Activated CD4-positive, alpha-beta T cell treated with anti-CD3 and anti-CD28 coated beads, Interleukin-2, Interleukin-6, amounts not matched to agents 100 ng/mL and 50 ng/mL, durations not matched to agents 16 hours and 8 hours (primary cell): ENCODE measurements at places on chromosomes 13 and 19.

- DNase-seq: no peak
Measured at GRCh38 chr13:60402022-60402421, 5.0 kb downstream of the TDRD3 start.

- no peak for DNase-seq
Measured at GRCh38 chr19:17541184-17541759, 14.2 kb upstream of the COLGALT1 start.

DNA sequence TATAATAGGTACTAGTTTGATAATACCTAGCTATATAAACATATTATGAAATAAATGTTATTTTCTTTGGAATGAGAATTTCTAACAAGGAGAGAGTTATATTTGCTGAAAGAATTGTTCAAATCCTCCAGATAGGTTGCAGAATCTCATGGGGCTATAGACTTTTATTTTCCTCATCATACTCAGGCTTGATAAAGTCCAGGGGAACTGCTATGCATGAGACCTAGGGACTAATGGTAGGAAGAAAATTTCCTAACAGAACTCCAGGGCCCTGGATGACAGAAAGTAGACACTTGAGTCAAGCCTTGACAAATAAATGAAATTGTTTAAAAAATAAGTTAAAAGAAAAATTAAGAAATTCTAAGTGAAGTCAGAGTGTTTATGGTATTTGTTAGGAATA is 138.5 kb upstream of the DACH1 start:
- DNase-seq: no peak

DNA sequence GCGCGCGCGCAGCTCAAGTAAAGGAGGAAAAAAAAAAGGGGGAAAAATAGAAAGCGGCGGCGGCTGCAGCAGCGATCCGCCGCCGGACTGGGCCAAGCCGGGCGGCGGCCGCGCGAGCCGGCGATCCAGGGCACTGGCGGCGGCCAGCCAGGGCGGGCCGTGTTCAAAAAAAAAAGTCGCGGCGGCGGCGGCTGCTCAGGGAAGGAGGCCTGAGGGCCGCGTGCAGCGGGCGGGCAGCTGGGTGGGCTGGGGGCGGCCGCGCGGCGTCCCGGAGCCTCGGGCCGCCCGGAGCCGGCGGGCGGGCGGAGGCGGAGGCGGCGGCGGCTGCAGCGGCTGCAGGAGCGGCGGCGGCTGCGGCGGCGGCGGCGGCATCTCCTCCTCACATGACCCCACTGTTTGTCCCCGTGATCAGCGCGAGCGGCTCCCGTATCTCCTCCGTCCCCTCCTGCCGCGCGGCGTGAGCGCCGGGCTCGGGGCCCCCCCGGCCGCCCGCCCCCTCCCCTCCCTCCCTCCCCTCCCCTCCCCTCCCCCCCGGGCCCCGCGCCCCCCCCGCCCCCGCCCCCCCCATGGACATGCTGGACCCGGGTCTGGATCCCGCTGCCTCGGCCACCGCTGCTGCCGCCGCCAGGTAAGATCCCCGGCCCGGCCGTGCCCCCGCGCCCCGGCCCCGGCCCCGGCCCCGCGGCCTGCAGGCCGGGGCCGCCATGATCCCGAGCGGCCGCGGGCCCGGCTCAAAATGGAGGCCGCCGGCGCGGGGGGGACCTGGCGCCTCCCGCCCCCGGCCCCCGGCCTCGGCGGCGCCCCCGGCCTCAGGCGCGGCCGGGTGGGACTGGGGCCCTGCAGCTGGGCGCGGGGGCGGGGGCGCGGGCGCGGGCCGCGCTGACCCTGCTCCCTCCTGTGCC is at the start of gene USF2:
Gene USF2, plus strand, starts transcription at position 427 of the 902 bp plus-strand sequence. Its CDS starts 140 bp downstream, at position 567.
- peak; percentile 67 for DNase-seq

- no peak for DNase-seq
Measured at GRCh38 chr19:16180611-16181010, 4.6 kb upstream of the FAM32A start.

GRCh38 chr13:98072476-98072875 is 70.4 kb upstream of the FARP1 start:
- DNase-seq: no peak

DNA sequence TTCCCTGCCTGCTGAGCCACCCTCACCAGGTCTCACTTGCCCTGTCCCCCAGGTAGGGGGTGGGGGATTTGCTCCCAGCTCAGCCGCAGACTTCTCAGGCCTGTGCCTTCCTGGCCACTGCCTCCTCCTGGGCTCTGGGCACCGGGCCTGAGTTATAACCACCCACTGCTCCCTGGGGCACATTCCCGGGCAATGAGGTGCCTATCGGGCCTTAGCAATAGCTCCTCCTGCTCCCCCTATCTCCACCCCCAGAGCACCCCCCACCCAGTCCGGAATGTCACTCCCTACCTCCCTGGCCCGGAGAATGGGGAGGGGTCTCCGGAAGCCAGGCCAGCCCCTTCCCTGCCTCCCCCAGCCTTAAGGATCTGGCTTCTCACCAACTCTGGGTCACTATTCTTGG is at the start of gene KLK5:
Gene KLK5, minus strand, starts transcription at position 129 of the 400 bp plus-strand sequence. CDS start 381 bp downstream, outside the sequence.
- no peak for DNase-seq

DNA sequence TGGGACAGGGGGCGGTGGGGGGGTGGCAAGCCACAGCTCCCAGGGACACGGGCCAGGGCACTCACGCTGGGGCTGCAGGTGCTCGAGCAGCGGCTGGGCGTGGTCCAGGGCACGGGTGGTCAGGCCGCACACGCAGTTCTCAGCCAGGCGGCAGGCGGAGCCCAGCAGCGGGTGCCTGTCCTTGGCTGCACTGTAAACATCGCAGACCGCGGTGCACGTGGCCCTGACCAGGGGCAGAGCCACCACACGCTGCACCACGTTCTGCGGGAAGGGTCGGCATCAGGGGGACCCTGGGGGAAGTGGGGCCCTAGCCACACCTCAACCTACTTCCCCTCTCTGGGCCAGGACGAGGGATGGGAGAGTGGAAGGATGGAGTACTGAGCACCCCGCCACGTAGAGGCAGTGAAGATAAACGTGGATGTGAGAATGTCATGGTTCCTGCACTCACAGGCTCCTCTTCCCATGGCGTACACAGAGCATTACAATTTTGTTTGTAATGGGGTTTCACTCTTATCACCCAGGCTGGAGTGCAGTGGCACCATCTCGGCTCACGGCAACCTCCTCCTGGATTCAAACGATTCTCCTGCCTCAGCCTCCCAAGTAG is 3.4 kb downstream of the PLIN5 start:
- no peak for DNase-seq

DNA sequence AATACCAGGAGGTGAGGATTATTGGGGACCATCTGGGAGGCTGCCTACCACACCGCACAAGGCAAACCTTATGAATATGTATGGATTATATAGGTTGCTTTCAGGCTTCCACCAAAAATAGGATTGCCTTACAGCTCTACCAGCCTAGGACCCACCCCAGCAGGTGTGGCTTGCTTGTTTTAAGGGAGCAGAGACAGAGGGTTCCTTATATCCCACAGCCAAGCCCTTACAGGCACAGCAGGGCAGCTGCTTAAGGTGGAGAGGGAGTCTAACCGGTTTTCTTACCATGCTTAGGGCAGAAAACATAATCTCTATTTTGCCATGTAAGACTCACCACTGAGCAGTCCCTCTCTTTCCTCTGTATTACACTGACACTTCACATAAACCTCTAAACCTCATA is 16.1 kb upstream of the TTYH1 start:
- no peak for DNase-seq

DNA sequence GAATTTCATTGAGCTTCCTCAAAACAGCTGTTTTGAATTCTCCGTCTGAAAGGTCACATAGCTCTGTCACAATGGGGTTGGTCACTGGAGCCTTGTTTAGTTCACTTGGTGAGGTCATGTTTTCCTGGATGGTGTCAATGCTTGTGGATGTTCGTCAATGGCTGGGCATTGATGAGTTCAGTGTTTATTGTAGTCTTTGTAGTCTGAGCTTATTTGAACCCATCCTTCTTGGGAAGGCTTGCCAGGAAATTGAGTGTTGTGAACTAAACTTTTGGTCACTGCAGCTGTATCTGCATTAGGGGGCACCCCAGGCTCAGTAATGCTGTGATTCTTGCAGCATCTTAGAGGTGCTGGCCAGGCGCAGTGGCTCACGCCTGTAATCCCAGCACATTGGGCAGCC is 22.0 kb downstream of the BLOC1S3 start:
- DNase-seq: no peak

GRCh38 chr13:33535061-33535460 is 249.5 kb upstream of the STARD13 start:
- no peak for DNase-seq

- no peak for DNase-seq
Measured at GRCh38 chr13:38669234-38669964, 17.5 kb upstream of the FREM2 start.

- DNase-seq: peak; percentile 80
Measured at GRCh38 chr13:40664350-40665125, 1.9 kb downstream of the FOXO1 start.

DNA sequence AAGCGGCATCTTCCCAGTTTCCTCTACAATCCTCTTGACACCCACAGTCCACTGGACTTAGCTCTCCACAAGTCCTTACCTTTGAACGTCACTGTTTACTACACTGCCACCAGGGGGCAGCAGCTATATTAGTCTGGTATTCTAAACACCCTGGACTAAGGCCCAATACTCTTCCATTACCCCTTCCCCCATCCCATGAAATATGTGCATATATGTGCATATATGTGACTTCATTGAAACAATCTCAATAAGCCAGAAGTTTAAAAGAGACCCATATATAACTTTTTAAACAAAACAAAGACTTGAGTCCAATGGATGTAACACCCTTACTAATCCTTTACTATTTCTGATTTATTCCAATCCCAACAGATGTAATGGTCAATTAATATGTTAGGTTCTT is 15.5 kb downstream of the GGACT start:
- DNase-seq: peak; percentile 77

DNA sequence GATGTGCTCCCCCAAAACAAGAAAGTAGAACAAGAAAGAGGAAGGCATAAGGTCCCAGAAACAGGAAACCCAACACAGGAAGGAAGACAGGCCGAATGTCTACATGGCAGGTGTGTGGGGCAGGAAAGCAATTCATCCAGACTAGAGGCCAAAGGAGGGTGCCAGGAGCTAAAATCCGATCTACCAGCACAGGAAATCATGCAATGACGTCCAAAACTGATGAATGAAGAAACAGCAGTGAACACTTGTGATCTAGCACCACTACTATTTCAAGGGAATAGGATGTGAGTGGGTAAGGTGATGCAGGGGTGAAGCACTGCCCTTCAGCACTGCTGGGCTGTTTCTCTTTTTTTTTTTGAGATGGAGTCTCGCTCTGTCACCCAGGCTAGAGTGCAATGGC is 59.1 kb downstream of the DOCK9 start:
- DNase-seq: peak; percentile 2

GRCh38 chr13:46479283-46479682 is 73.7 kb upstream of the LRCH1 start:
- no peak for DNase-seq

DNA sequence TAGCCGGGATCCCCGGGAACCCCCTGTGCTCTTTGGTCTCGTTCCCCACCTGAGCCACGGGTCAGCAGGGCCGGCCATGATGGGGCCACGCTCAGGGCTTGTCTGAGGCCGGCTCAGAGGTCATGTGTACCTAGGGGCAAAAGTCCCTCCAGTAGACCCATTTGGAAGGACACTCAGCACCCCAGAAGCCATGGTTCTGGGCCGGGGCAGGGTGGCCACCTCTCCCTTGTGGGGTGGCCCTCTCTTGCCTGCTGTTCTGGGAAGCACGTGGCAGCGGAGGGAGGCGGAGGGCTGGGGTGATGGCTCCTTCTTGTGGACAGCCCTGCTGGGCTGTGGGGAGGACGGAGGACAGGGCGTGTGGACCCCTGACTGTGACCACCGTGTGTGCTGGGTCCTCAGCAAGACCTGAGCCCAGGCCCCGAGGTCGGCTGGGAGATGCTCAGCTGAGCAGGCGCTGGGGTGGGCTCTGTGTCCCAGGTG is 6.4 kb upstream of the PEAK3 start:
- DNase-seq: no peak

DNA sequence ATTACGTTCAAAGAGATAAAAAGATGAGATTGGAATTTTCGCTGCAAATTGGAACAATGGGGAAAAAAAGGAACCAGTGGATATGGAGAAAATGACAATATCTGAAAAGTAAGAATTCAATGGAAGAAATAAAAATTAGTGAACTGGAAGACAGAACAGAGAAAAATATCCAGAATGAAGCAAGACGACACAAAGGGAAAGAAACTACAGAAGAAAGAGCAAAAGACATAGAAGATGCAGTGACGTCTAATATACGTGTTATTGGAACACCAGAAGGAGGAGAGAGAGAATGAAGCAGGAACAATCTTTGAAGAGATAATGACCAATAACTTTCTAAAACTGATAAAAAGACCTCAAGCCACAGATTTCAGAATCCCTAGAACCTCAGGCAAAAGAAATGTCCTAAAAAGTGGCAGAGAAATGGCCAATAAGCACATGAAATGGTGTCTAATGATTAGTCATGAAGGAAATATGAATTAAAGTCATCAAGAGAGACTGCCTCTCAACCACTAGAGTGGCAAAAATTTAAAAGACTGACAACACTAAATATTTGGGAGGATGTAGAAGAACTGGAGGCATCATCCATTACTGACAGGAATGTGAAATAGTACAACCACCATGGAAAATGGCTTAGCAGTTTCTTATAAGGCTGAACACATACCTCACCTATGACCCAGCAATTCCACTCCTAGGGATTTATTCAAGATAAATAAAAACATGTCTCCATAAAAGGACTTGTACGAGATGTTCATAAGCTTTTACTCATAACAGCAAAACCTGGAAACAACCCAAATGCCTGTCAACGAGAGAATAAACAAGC is 56.5 kb downstream of the GADD45B start:
- no peak for DNase-seq
